Inflammatory macrophage treated with lipopolysaccharide for 4 hours (primary cell): ENCODE measurements at places on chromosomes 16 and 17.
A peak's percentile ranks its signal among the peaks of the same experiment; 100 is the strongest.

- no peak for DNase-seq
Measured at GRCh38 chr17:70017112-70017511, 57.9 kb upstream of the KCNJ16 start.

DNA sequence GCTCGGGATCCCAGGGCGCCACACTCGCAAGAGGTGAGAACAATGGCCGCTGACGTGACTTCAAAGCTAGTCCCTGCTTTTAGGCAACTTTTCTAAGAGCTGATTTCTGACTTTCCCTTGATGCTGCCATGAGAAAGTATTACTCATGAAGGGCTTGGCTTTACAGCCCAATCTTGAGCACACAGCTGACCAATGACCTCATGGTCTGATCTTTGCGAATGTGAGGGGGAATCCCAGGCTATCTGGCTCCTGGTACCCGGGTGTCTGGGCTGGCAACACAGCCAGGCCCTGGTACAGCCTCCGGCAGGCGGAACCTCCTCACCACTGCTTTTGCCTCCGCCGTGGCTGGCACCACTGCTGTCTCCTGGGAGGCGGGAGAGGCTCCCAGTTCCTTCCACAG is 17.5 kb downstream of the NDUFAF8 start:
- DNase-seq = peak; percentile 75

DNA sequence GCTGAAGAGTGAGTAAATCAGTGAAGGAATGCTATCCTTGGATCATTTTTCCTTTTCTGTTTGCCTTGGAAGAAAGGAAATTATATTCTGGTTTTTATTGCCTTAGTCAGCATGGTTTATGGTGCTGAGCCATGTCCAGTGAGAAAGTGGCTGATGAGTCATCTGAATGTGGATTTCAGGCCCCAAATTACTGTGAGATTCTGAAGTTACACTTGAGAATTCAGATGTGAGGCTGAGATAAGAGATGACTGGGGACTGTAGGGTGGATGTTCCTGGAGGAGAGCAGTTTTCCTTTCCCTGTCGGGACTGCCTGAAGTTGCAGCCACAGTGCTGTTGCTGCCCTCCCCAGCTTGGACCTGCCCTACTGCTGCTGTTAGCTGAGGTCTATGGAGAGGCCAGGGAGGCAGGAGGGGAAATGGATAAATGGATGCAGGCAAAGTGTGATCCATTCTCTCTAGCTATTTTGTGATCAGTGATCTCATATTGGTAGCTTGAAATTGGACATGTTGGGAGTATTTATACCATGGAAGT is 4.2 kb upstream of the MAP3K14 start:
- peak; percentile 67 for DNase-seq

- no peak for DNase-seq
Measured at GRCh38 chr17:10325031-10325695, 47.6 kb downstream of the MYH13 start.

GRCh38 chr17:4881761-4882555 is 17.4 kb upstream of the C17orf107 start:
- DNase-seq = peak; percentile 43

DNA sequence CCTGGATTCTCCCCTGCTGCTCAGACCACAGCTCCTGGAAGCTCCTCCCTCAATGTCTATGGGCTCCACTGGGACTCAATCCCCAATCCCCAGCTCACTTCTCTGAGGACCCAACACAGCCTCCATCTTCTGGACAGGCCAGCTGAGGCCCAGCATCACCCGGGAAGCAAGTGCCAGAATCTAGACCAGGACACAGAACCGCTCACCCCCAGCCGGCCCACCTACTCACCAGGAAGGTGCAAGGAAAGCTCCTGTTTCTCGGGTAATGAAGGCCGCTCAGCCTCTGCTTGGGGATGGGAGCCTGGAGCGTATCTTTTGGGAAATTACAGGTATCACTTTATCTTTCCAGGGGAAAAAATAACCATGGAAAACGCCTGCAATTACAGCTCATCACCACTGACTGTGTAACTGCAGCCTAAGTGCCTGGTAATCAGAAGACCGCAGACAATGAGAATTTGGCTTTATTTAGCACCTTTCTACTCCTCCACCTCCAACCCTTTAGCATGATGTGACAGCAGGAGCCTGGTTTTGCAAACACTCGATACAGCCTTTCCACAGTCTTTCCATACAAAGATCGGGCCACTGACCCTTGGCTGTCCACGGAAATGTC is 49.6 kb upstream of the RPL38 start:
- DNase-seq = no peak

DNA sequence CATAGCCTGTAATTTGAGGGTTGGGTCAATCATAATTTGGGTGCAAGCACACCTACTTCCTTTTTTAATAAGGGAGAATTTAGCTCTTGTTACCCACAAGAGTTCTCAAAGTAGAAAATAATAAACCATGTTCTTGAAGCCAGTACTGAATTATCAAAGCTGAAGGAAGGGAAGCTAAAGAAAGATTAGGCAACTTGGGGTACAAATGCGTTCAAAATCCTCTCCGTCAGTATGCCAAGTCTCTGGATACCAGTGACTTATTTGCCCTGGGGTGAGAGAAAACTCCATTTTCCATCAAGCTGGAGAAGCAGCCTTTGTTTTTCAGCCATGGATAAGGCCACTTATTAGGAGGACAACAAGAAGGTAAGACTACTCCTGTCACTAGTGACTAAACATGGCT is 23.5 kb upstream of the DHRS13 start:
- DNase-seq = no peak

DNA sequence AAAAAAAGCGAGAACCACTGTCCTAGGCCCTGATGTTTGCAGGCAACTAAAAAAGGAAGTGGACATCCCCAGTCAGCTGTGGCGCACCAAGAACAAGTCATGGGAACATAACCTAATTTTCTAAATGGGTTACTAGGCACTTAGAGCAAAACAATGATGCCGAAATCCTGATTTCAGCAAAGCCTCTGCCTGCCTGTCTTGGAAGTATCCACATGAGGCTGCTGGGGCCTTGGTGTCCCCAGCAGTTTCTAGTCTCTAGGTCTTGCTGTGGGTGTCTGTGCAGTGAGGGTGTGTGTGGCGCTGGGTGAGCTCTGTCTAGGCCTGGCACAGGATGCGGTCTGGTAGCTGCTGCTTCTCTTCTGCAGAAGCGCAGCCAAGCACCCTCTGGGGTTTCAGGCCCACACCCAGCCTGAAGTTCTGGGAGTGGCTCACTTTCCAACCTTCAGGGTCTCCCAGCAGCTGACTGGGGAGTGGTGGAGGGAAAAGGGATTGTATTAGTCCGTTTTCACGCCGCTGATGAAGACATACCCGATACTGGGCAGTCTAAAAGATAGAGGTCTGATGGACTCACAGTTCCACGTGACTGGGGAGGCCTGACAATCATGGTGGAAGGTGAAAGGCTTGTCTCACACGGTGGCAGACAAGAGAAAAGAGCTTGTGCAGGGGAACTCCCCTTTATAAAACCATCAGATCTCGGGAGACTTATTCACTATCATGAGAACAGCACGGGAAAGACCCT is 21.1 kb downstream of the STH start:
- DNase-seq = peak; percentile 76

- DNase-seq = peak; percentile 86
Measured at GRCh38 chr16:2507665-2508064, 6.1 kb upstream of the ATP6V0C start.

DNA sequence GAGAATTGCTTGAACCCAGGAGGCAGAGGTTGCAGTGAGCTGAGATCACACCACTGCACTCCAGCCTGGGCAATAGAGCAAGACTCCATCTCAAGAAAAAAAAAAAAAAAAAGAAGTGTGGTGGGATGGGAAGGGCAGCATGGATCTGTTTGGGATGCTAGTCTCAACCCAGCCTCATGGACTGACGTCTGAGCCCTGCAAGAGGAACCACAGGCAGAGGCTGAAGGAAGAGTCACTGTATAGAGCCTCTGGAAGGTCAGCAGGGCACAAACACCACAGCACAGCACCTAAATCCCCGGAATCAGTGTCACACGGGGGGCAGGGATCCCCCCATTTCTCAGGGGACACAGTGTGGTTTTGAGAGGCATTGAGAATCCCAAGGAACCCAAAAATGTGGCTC is 10.9 kb upstream of the CXCL16 start:
- peak; percentile 59 for DNase-seq

DNA sequence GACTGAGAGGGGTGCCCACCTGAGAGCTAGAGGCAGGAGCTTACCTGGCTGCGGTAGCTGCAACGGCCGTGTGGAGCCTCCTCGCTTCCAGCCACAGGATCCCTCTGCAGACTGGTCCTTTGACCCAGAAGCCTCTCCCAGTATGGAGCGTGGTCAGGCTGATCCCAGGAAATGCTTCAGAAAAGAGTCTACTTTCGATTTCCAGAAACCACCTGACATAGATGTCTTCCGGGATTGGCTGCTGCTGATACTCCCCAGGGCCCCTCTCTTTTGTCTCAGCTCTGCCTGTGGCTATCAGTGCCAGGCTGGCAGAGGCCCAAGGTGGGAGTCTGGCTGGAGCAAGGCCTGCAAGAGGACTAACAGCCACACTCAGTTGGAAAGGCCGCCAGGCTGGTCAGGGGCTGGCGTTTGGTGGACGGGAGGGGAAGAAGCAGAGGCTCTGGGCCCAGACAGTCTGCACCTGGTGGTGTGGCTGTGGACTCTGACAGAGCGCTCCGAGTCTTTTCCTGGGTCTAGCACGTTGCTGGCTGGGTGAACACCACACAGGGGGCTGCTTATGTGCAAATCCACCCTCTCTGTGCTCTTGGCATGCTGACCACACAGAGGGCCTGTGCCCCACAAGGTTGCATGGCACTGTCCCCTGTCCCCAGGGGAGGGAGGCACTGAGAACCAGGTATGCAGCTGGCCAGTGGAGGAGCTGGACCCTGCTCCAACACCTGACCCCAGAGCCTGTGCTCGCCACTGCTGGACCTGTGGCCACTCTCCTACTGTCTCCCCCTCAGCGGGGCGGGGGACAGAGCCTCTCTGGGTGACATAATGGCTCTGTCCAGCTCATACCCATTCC is at the start of gene LGALS3BP:
LGALS3BP (minus strand) TSS at position 144 of the 844 bp plus-strand sequence. CDS start 2,732 bp downstream, outside the sequence.
- peak; percentile 69 for DNase-seq

DNA sequence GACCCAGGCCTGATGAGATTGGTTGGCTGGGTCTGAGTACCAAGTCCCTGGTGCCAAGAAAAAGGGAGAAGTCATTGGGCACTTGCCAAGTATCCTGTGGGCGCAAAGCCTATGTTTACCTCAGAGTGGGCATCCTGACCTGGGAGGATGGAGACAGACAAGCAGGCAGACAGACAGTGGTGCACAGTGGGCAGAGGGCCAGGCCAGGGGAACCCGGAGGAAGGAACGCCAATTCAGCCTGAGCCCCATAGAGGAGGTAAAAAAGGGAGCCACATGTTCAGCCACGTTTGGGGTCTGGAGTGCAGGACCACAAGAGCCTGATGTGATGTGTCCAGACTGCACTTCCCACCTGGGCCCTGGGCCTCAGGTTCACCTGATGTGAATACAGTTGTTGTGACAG is 5.4 kb downstream of the PHKG2 start:
- no peak for DNase-seq

- DNase-seq = no peak
Measured at GRCh38 chr16:51237861-51238378, 86.8 kb upstream of the SALL1 start.

GRCh38 chr17:28405632-28406472 is at the start of gene SLC46A1:
TSS of gene SLC46A1 (minus strand) at chr17:28406212. CDS start at chr17:28406114, 98 bp downstream.
- no peak for DNase-seq

DNA sequence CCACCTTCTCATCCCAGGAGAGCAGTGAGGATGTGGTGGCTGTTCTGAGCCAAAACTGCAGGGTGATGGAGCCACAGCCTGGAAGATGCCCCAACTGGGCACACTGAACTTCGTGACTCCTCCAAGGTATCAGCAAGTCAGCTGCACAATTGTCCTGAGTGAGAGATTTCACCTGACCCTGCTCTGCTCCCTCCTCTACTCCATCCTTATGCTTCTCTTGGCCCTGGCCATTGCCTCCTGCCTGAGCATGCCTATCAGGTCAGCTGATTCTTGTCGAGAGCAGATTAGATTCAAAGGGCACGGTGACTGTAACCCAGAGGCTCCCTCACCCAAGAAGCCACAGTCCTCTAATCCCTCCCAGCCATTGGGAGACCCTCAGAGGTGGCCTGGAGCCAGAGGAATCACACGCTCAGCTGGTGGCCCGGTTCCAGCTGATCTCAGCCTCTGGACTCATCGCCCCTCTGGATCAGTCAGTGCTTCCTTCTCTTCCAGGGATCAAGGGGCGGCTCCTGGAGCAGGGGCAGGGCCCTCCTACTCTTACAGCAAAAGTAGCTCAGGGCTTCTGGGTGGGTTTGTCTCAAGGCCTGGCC is 7.0 kb upstream of the CYB561 start:
- DNase-seq = no peak

GRCh38 chr16:11168386-11169051 is 87.5 kb downstream of the SOCS1 start:
- DNase-seq = no peak

DNA sequence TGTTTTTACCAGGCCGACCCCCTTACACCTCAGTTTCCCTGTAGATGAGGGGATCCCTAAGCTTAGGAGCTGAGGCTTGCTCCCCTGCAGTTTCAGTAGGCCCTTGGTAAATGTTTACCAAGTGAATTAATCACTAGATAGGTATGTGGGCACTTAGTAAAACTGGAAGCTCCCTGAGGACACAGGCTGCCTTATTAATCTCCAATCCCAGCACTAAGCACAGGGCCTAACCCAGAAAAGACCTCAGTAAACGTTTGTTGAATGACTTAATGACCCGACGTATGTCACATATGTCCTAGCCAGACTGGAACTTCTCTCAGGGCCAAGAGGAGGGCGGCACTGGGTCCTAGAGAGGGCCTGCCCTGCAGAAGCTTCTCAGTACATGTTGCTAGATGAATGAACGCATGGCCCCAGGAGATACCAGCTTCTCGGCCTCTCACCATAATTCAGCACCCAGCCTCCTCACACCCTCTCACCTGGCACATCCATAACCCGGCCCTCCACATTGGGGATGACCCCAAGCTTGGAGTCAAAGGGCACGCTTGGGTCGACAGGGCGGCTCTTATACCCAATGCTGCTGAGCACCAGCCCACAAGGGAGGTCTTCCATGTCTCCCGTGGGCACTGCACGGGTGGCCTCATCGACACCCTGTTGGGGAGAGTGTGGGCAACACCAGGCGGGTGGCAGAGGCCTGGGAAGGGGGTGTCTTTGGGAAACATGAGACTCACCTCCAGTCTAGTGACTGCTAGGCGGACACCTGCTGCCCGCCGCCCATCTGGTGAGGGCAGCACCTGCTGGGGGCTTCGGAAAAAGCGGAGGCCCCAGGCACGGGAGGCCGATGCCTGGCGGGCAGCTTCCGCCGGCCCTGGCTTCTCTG is 4.0 kb upstream of the GRIN2C start:
- no peak for DNase-seq

- no peak for DNase-seq
Measured at GRCh38 chr17:33261820-33262219, 31.3 kb downstream of the ASIC2 start.

DNA sequence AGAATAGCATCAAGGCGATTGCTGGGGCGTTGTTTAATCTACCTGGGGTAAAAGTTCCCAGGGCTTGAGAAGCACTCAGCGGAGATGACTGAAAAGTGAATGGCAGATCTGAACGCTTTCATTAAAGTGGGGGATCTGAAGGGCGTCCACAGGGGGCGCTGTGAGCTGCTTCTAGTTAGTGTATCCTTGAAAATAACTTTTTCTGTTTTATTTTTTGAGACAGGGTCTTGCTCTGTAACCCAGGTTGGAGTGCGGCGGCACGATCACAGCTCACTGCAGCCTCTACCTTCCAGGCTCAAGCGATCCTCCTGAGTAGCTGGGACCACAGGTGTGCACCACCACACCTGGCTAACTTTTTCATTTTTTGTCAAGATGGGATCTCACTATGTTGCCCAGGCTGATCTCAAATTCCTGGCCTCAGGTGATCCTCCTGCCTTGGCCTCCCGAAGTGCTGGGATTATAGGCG is 360.4 kb downstream of the SEC14L1 start:
- peak; percentile 25 for DNase-seq

GRCh38 chr16:66695935-66696668 is 441 bp downstream of the CMTM4 start:
- no peak for DNase-seq

- DNase-seq = no peak
Measured at GRCh38 chr17:3033741-3034577, 29.4 kb downstream of the OR1D5 start.
